ENCODE measurements at places on chromosomes 6 and 20.

- DNase-seq = peak; percentile 38
Observed at GRCh38 chr20:2752567-2753460, 47.6 kb downstream of the CPXM1 start.

GRCh38 chr20:60700728-60701127 is 551.3 kb upstream of the CDH4 start:
- DNase-seq = no peak

GRCh38 chr20:40894237-40894630 is 134.4 kb upstream of the TOP1 start:
- DNase-seq = no peak

DNA sequence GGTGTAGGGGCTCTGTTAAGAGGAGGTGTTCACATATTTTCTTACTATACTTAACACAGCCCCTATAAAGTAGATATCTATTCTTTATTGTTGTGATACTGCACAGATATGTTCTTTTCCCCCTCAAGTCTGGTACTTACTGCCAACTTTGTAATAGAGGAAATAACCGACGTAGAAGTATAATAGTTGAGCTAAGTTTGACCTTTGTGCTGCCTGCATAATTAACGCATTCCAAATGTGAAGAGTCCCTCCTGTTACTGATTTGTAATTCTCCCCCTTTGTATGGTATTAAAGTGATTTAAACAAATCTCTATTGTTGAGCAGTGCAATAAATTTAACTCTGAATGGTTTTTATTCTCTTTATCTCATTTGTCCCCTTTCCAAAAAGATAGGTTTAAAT is 39.0 kb downstream of the PHF3 start:
- no peak for DNase-seq

GRCh38 chr6:150930841-150931240 is 65.3 kb downstream of the MTHFD1L start:
- no peak for DNase-seq

GRCh38 chr6:16496210-16496609 is 257.8 kb downstream of the GMPR start:
- DNase-seq = no peak

DNA sequence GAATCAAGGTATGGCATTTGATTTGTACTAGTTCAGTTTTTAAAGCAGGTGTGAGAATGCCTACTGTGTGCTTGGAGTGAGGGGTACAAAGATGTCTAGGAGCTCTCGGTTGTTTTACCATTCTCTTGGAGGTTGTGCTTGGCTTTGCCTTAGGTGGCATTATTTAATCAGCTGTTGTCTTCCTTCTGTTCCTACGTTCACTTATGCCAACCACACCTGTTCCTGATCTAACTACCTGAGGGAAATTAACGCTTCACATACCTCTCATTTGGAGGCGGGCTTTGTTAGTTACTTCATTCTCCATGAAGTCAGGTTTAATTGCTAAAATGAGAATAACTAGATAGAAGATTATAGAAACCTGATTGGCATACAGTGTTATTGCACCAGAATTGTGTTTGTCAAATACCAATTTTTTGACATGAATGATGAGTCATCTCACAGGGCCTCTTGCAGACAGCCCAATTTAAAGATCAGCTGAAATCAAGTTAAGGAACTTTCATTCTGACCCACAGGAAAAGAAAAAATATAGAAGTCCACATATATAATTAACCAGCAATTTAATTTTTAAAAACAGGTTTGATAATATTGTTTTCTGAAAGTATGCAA is 24.8 kb upstream of the PBOV1 start:
- peak; percentile 72 for DNase-seq

DNA sequence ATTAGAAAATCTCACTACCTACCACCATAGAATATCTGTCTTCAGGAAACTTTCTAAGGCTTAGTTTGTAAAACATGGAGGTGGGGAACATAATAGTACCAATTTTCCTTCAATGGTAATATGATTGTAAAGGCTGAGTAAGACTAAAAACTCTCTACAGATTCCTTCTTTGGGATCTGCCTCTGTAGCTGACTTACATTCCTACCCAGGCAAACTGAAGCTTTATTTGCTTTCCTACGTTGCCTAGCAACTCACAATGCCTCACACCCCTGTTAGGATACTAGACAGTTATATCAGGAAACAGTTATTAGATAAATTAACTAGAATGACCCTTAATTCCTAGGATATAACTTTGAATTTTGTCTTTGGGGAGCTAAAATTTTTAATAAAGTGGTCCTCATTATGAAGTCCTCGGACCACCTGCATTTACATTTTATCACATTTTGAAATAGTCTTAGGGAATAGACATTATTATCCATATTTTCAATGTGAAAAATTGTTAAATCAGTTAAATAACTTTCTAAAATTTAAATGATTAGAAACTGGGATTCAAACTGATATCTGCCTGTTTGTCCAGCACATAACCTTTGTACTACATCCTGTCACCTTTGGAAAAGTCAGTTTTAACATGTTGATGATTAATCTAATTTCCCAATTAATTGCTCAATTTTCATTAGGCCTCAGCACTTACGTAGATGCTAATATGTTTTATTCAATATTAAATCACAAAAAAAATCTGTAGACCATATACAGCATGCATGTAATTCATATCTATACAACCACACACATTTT is 591.4 kb downstream of the RNF144B start:
- no peak for DNase-seq

DNA sequence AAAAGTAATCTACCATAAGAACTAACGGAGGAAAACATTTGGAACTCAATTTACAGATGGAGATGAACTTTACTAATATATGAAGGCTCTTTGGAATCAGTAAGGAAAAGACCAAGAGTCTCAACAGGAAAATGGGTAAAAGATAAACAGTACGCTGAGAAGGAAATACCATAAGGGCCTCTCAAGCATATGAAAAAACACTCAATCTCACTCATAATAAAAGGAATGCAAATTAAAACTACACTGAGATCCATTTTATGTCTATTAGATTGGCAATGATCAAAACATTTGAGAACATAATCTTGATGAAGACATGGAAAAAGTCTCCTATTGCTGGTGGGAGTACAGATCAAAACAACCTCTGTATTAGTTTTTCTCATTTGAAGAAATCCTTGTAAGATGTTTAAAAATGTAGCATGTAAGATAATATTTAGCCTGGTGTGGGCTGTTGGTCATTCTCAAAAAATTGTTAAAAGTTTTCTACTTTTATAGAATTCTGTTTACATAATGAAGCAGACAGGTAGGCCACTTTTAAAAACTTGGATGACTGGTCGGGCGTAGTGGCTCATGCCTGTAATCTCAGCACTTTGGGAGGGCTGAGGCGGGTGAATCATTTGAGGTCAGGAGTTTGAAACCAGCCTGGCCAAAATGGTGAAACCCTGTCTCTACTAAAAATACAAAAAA is 14.5 kb downstream of the REV3L start:
- DNase-seq = no peak

DNA sequence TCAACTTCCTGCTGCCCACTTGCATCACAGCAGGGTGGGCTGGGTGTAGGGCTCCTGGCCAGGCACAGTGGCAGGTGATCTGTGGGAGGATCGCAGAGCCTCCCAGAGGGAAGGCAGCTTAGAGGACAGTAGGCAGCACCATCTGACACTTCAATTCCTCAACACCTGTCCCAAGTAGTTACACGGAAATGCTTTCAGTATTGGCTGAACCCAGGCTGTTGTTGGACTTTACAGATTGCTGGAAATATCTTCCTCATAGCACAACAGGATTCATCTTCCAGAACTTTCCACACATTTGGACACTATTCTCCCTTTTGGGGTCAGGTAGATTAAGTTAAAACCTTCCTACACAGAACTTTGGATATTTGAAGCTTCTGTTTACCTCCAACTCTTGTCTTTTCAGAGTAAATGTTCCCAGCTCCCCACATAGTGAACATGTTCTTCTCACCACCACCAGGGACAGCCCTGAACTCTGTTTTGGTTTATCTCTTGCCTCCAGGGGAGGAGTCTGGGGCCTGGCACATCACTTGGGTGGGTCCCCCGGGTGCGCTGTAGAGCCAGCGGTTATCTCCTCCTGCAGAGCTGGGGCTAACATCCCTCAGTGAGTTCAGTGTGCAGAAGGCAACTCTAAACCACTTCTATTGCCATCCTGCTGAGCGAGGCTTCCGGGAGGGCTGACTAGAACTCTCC is 3.5 kb upstream of the SLC22A2 start:
- no peak for DNase-seq

GRCh38 chr20:37397076-37397953 is 51.4 kb downstream of the SRC start:
- DNase-seq = no peak

DNA sequence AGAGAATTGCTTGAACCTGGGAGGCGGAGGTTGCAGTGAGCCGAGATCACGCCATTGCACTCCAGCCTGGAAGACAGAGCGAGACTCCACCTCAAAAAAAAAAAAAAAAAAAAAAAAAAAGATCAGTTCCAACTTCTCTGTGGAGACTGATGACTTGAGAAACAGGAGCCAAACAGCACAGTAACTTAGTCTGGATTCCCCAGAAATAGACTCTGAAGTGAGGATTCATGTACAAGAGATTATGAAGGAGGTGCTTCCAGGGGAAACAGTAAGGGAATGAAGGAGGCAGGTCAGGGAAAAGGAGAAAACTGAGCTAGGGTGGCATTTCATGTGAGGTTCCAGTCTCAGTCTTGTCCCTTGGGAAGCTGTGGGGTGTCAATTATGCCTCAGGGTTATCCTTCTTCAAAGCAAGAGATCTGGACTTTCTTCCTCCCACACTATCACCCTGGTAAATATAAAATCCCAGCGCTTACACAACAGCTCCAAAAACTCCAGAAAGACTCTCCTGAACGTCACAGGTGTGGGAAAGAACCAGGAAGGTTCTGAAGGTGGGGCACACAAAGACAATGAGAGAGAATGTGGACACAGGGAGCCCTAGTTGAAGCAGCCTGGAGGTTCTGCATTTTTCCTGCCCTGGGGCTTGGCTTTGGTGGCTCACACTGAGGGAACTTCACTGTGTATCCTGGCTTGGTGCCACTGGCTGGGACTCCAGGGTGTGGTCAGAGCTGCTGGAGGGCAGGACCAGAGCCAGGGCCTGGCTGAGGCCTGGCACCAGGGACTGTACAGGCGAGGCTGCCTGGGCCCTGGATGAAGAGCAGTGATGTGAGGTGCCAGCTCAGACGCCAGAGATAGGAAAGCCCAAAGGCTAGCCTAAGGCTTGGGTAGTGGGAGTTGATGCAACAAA is 46.8 kb downstream of the PCNA start:
- peak; percentile 75 for DNase-seq

DNA sequence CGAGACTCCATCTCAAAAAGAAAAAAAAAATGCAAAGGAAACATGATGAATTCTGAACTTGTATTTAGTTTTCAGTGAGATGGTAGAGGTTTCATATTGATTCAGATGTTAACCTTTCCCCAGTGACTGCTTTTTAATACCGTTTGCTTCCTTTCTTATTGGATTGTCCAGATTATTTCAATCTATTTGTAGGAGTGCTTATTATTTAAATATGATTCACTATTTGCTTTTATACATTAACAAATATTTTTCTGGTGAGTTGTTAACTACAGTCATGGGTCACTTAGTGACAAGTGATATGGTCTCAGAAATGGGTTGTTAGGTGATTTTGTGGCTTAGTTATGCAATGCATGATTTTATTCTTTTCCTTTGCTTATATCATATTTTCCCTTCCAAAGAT is 8.4 kb downstream of the PI3 start:
- DNase-seq = no peak
